DMS79 (cell line): ENCODE measurements at places on chromosomes 12 and 14.

DNA sequence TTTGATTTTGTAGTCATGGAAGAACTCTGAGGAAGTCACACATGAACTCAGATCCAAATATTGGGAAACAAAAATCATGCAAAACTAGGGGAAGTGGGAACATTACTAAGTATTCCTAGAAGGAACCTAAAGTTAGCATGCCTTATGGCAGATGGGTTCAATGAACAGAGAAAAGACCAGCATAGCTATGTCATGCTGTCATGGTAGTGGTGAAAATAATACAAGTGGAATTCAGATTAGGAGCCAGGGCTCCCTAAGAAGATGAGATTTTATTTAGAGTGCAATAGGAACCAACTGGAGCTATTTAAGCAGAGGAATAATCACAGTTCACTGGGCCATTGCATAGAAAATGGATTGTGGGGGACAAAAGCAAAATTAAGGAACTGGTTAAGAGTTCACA is 134.0 kb downstream of the DIO2 start:
- DNase-seq = no peak

DNA sequence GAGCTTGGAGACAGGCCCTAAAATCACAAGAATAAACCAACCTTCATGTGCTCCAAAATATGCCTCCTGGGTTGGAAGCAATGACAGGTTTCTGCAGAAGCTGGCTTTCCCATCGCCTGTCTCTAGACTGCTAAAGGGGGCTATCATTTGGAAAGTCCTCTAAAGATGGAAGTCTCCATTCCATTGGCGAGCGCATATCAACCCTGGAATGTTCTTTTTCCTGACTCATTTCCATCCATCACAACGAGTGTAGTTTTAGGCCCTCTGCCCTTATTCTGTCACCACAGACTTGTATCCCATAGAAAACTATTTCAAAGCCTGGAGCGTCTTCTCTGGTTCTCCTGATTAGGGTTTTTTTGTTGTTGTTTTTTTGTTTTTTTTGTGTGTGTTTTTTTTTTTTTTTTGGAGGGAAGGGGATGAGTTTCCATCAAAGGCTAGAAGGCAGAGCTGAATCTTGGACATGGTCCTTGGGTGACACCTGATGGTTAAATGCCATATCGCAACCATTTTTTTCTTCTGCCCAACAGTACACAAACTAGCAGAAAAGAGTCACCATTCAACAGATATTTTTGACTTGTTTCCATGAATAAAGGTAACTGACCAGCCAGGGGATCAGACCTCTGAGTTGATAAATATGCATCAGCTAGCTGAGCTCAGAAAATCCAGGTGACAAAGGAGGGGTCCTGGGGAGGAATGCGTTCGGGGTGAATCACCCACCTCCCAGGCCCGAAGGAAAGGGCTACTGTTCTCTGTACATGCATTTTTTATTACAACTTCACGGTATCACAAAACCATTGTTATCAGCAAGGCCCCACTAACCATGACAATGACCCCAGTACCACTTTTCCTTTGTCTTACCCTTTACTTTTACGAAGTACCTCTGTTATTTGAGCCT is 40.5 kb downstream of the KCNA5 start:
- DNase-seq = no peak

DNA sequence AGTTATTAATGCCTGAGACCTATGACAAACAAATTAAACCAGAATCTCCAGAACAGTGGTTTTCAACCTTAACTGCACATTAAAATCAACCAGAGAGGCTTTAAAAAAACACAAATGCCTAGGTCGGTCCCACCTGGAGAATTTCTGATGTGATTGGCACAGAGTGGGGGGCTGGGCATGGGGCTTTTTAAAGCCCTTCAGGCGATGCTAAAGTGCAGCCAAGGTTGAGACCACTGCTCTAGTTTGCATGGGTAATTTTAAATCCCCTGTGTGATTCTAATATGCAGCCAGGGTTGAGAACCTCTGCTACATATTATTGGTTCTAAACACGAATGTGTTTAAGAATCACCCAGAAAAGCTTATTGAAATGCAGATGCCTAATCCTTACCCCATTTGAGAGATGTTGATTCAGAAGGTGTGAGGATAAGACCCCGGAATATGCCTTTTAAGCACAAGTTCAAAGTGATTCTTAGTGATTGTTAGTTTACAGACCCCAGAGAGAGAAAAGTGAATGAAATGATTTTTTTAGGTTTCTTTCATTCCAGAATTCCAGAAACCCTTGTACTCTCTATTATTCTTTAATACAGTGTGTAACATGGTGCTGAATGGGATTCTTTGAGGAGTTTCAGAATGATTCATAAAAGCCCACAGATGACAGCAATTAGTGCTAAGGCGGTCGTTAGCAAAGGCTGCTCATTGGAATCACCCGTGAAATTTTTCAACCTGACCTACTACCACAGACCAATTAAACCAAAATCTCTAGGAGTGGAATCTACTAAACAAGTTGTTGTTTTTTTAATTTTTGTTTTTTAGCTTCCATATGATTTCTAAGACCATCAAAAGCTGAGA is 44.9 kb downstream of the LIN7A start:
- DNase-seq = no peak

DNA sequence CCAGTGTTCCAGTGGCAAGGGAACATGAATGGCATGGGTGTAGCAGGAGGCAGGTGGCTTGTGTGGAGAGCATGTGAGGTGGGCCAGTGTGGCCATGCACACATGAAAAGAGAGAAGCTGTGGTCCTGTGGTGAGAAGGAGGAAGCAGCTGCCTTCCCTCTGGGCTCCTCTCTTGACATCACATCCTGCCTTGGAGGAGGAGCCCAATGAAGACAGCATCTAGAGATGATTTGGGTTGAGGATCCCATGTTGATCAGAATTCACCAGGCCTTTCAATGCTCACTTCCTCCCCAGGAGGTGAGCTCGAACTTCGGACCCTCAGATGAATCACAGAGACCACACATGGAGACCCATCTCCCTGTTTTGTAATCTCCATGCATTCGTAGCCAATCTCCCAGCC is 82.6 kb downstream of the LRRC74A start:
- DNase-seq = no peak

- DNase-seq = peak; percentile 73
Measured at GRCh38 chr12:68807576-68808387, at the start of gene MDM2. Gene MDM2, plus strand, starts transcription at chr12:68808177. Its CDS starts 301 bp downstream, at chr12:68808478.

- DNase-seq = no peak
Measured at GRCh38 chr12:75739912-75740311, 228.5 kb upstream of the KRR1 start.

DNA sequence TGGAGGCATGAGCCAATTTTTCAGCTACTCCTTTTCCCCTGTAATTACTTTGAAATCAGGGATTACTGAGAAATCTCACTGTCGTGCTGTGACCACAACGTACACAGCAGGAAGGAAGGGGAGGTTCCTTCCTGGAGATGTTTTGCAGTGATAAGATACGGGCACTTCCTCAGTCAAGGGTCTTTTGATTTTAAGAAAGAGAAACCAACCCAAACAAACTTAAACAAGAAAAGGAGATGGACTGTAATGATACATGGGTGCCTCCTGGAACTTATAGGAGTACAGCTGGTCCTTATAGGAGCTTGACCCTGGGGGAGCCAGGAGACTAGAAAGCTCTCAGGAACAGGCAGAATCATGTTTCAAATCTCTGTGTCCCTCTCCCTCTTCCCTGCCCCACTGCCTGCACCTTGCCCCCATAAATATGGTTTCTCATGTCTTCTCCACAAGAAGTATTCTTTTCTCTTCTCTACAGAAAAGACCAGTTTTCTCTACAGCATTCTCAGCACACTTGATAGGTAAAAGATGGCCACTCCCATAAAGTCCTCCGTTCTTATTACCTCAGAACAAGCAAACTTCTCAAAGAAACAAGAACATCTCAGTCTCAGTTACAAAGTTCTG is 281.1 kb upstream of the AMIGO2 start:
- no peak for DNase-seq

DNA sequence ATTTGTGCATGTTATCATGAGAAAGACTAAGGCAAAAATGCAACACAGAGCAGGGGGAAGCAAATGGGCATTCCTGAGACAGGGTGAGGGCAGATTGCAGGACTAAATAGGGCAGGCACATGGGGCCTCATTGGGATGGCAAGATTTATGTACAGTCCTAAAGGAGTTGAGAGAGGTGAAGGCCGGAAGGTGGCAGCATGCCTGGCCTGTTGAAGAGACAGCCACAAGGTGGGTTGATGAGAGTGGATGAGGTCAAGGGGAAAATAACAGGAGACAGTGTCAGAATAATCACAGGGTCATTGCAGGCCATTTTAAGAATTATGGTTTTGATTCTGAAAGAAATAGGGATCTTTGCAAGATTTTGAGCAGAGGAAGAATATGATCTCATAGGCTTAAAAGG is 21.0 kb downstream of the PAH start:
- no peak for DNase-seq

DNA sequence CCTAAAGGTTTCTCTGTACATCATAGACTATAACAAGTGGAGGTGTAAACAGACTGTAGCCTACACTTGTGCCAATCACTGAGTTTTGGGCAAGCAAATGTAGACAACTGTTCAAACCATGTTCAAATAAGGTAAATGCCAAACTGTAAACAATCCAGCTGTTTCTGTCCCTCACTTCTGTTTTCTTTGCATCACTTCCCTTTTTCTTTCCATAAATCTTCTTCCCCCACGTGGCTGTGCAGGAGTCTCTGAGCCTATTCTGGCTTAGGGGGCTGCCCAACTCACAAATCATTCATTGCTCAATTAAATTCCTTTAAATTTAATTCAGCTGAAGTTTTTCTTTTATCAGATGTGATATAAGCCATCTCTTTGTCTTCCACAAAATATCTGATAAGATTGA is 65.1 kb upstream of the CPM start:
- no peak for DNase-seq

DNA sequence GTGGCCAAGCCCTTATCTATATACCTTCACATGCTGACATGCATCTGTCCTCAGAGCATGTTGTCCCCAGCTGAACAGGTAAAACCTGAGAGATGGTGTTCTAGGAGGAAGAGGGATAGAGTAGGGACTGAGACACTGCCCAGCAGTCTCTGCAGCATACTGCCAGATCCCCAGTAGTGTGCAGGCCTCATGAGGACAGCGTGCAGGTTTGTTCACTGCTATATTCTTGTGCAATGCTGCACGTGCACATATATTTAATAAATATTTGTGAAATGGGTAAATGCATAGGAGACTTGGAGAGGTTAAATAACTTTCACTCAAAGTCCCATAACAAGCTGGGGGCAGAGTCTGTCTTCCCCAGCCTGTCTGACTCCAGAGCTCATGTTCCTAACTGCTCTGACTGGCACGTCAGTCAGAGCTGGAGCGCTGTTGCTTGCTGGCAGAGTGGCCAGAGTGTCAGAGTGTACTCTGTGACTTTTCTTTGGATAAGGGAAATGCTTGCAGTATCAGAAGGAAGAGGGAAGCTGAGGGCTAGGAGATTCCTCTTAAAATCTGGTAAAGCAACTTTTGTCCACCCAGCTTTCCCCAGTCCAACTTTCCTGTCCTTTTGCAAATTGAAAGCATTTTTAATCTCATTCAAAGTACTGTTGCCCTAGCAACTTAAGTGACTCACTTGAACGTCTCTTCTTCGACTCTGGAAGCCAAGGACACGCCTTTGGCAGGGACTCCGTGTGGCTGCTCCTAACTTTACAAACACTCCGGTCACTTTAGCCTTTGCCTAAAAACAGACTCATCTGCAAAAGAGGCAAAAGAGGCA is 14.9 kb upstream of the POLR3B start:
- peak; percentile 39 for DNase-seq

- no peak for DNase-seq
Measured at GRCh38 chr14:67941456-67942018, 122.0 kb downstream of the RAD51B start.

DNA sequence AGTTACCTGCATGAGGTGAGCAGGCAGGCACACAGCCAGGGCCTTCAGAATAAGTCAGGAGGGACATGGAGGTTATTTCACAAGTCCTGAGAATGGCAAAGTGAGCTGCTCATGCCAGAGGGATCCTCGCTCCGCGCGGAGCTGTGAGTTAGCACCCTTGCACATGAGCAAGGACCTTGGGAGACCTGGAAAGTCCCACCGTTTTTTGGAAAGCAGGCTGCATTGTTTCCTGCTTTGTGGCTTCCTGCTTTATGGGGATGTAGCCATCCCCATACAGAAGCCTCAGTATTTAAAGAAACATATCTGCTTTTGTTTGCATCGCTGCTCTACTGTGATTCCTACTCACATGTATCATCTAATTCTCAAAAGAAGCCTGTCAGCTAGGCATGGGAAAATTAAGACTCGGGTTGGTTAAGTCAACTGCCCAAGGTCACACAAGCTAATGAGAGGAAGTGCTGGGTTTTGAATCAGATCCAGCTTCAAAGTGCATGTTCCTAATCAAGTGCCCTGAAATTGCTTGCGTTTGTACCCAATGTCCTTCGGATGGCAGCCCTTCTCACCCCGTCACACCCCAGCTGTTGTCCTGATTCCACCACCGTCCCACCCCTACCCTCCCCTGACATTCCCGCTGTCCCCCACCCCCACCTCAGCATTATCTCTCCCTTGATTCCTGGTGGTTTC is 106.2 kb downstream of the CRACR2A start:
- DNase-seq = no peak

GRCh38 chr12:78171061-78171460 is 340.4 kb downstream of the NAV3 start:
- no peak for DNase-seq
